ENCODE measurements at places on chromosomes 6 and 20.

DNA sequence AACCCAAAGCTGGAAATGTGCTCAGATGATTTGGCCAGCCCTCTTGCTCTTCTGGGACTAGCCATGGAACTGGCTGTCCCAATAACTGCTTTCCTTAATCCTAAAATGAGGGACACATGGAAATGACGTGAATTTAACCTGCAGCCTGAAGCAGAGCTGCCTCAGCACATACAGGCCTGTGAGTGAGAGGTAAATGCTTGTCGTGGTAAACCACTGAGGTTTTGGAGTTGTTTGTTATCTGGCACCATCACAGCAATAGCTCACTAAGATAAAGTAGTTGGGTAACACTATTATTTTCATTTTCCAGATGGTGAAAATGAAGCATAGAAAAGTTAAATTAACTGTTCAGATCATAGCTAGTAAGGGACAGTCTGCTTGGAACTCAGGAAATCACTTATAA, 333.4 kb upstream of the CHD6 start:
- DNase-seq, result no peak

DNA sequence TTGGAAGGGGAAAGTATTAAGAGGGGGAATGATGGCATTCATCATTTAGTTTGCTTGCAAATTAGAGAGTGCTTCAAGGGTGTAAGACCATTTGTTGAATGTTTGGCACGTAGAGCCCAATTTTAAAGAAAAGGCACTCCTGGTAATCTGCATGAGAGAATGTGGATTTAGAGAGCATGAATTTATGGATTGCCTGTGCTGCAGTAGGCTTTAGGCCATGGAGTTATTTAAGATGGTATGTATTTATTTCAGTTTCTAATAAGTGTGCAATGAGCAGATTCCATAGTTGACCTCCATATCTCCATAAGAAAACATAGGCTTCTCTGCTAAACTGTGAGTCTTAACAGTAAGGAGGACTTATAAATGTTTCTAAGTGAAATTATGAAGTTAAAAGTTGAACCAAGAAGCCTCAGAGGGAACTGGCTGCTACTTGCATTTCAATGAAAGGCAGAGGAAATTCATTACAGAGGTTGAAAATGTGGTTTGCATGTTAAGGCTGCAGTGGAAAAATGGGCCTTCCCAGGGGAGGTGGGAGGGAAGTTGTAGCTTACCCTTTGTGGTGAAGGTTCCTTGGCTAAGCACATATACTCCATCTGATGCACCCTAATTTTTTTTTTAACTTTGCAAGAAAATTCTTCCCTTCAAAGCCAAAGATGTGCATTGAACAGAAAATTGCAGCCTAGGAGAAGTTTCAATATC, 134.2 kb downstream of the CARMIL1 start:
- peak; percentile 17 for DNase-seq

DNA sequence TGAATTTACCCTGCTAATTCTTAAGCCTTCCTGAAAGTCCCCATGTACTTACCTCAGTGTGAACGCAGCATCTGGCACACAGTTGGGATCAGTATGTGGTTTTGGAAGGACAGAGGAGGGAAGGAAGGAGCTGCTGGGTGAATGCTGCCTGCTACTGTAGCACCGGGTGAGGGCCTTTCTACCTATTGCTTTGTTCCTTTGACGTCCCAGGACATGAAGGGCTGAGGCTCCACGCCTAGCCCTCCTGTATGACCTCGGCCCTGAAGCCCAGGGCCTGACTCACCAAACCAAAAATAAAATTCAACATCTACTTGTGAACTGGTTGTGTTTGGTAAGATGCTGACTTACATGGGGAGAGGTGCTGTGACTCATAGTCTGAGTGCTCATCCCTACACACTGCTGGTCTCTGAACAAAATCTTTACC, 51.1 kb downstream of the ARID1B start:
- DNase-seq, result peak; percentile 75

- DNase-seq, result no peak
Measured at GRCh38 chr20:44648579-44648978, 2.9 kb downstream of the ADA start.

DNA sequence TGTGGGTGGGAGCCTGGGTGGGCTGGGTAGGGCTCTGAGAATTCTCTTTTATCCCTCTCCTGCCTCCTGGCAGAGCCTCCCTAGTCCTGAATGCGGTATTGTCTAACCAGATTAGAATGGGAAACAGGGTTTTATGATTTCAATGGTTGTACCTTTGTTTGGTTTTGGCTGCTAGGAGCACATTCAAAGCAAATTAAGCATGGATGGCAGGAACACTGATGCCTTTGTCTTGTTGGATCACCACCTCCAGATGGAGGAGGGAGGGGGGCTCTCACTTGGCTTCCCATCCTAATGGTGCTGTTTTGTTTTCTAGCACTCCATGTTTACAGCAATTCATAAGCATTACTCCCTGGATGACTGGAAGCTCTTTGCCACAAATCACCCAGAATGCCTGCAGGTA, 11.6 kb downstream of the GMPR start:
- no peak for DNase-seq

DNA sequence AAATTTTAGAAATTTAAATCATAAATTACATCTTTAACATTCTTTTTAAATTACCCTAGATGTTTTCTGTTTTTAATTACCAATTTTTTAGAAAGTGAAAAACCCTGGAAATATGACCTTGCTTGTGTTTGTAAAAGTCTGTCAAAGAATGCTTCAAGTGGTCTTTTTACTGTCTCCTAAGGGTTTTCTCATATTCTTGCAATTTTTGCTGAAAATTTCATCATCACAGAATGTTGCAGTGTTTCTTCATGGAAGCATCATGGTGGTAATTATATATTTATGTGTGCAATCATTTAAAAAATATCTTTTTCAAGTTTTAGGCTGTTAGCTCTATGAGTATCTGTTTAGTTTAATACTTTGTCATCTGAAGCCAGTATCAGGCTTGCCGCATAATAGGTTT, 178.2 kb downstream of the HDGFL1 start:
- DNase-seq, result no peak

- DNase-seq, result no peak
Measured at GRCh38 chr6:107647439-107647948, 157.6 kb downstream of the SOBP start.

GRCh38 chr20:53859684-53860083, 210.7 kb downstream of the BCAS1 start:
- DNase-seq, result no peak

DNA sequence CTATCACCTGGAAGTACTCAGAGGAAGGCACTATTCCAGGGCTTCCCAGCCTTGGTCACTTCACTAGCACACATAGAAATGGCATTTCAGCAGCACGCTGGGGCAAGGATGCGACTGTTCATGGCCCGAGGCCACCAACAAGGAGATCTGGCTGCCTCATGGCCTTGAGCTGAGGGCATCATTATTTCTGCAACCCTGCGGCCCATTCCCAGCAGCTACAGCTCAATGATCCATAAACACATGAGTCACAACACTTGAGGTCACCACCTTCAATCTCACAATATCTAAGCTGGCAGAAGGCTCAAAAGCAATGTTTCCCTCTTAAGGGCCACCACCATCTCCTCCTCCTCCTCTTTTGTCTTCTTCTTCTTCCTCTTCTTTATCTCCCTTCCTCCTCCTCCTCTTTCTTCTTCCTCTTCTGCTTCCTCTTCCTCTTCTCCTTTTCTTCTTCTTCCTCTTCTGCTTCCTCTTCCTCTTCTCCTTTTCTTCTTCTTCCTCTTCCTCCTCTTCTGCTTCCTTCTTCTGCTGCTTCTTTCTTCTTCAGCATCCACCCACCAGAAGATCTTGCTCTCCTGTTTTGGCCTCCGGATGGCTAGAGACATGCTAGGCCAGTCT, 382.9 kb upstream of the CNR1 start:
- no peak for DNase-seq

DNA sequence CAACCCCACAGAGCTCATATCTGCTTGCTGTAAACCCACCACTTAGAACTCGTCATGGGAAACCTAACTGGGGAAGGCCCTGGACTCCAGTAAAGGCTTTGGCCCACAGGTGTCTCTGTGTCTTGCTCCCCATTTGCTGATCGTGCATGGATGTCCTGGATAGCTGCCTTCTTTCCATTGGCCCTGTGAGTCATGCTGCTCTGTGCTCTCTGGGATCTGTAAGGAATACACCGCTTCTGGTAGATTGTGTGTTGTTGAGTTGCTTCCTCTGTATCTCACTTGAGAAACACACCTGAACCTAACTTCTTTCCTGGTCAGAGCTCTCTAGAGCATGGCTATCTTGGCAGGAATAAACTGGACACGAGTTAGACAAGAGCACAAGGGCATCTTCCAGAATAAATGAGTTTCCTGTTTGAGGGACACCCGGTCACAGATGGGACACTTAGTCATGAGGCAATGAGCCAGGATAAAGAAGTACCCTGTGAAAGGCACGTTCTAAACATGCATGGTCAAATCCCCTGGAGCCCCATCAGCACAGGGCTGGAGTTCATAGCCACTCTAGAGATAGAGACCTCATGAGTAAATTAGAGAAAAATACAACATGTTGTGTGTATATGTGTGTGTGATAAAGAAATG, 99.6 kb upstream of the TMEM170B start:
- no peak for DNase-seq

DNA sequence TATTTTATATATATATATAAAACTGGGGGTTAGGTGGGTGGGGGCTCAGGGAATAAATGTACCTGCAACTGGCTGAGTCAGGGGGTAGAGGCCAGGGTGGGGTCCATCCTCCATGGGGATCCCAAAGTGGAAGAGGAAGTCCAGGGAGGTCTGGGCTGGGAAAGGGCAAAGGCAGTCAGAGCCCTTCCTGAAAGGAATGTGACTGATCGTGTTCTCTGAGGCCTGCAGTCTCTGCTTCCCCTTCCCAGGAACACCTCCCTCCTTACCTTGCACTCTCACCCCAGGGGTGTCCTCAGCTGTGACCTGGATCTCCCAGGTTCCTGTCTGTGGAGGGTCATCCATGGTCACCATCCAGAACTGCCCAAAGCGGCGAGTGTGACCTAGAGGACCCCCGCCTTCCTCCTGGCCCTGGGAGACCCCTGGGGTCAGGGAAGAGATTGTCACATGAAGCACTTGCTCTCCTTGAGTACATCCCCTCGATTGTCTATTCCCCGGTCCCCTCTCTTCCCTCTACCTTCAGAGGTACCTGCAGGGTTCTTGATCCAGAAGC, 4.7 kb downstream of the SAPCD1 start:
- DNase-seq, result no peak

GRCh38 chr6:140041056-140041455, 666.6 kb upstream of the CITED2 start:
- no peak for DNase-seq

DNA sequence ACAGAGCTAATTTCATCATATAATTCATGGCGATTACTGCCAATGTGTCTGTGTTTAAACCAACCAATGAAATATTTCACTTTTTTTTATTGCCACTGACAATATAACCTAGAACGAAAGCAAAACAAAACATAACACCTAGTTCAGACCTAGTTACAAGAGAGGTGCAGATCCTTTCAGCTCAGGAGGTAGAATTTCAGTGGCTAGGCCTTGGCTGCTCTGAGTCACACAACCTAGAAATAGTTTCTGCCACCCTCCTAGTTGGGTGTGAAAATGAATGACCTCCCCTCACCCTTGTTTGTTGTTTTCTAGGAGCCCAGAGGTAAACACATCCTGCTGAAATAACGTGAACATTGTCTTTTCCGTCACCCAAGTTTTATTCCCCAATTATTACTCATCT, 356.3 kb downstream of the HTR1B start:
- DNase-seq, result no peak

GRCh38 chr20:6407163-6407562, 284.3 kb upstream of the FERMT1 start:
- no peak for DNase-seq

DNA sequence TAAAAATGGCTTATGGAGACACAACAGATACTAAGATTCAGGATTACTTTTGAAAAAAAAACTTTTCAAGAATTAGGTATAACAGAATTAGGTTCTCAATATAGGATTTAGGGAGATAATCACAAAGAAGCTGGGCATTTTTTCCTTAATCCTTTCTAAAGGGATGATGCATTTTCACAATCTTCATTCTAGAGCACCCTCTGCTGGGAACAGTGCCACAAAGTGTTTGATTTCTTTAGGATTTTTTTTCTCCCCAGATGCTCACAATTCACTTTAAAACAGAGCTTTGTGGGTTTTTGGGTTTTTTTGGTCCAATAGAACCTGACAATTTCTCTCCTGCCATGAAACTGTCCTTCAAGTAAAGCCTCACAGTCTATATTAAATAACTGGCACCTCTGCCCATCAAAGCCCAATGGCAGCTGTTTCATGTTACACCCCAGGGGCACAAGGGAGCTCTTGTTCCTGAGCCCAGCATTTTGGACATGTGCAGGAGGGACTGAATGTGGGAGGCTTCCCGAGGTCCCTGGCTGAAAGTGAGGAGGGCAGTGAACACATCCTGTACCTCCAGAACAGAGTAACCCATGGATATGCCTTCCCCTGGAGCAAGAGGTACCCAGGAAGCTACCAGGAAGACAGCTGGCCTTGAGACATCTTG, 39.7 kb downstream of the PREP start:
- no peak for DNase-seq

DNA sequence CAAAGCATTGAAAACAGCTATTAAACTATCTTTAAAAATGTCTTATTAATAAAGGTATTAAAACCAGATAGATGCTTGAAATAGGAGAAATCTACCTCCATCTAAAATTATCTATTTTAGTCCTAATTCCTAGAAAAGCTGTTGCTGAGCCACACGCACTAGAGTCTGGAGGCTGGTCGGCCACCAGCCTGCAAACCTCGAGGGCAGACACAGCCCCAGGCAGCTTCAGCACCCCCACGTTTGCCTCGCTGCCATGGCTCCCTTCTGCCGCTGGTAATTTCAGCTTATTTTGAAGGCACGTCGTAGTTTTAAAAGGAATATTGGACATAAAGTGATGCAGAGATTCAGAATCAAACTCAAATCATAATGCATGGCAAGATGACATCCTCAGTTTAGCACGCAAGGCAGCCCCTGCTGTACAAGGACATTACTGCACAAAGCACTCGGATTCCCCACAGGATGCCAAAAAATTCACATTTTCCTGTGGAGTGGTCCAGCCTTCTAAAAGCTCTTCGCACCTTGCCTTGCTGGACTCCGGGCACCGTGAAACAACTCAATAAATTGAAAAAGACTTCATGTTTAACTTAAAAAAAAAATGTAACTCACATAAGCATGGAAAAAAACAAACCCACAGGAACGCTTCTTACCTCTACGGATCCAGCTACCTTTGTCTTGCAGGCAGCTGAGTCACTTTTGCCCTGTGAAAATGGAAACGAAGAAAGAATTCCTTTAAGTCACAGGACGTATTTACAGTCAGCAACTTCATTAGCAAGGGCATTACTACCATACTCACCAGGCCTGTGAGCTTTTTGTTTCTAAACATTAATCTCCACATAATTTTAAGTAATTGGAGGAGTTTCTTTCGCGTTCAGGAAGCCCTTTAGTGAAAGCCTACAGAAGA, 143.4 kb upstream of the RPS6KA2 start:
- DNase-seq, result no peak

GRCh38 chr6:149864578-149865535, 698 bp upstream of the LRP11 start:
- DNase-seq, result no peak

DNA sequence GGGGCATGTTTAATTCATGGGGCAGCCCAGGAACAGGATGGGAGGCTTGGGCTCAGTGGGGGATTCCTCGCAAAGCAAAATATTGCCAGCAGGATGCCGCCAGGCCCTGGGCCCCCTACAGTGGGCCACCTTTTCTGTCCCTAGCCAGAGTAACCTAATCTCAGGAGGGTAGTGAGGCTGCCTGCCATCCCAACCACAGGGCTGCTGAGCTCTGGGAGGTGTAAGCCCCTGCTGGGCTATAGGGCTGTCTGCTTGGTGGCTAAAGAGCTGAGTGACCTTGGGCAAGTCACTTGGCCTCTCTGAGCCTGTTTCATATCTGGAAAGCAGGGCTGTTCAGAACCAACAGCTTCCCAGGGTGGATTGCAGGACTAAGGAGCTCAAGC, 35.7 kb upstream of the CDH22 start:
- DNase-seq, result no peak

Measured in skeletal muscle cell (primary cell).